ENCODE measurements at places on chromosomes 1 and 21.

- DNase-seq, result no peak
- H3K4me3 ChIP-seq, result peak overlapping the region; percentile 61
- no peaks in the 10 kb centered on the region for H3K27me3 ChIP-seq
- H3K4me1 ChIP-seq, result peaks cover 13% of the 10 kb centered on the region
These were observed 7.8 kb upstream of the GPR61 start for GRCh38 chr1:109531826-109532364.

GRCh38 chr1:13737398-13737797 is 37.4 kb downstream of the PRDM2 start:
- no peaks in the 10 kb centered on the region for H3K27me3 ChIP-seq
- H3K4me3 ChIP-seq, result no peak overlapping the region
- no peaks in the 10 kb centered on the region for H3K36me3 ChIP-seq
- no peak for DNase-seq
- no peak overlapping the region for H3K27ac ChIP-seq
- peaks cover 9% of the 10 kb centered on the region for H3K4me1 ChIP-seq

DNA sequence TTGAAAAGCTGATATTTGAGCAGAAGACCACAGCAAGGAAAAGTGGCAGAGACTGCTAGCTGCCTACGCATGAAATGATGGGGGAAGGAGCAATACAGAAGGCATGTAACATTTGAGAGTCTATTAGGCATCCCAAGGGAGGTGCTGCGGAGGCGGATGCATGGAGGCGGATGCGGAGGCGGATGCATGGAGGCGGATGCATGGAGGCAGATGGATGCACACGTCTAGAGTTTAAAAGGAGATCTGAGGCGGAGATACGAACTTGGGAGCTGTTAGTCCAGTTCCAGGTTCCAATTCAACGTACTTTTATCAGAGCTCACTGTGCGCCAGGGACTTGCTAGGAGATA is 744 bp upstream of the DDX20 start:
- no peaks in the 10 kb centered on the region for H3K36me3 ChIP-seq
- peak overlapping the region; percentile 93 for H3K27ac ChIP-seq
- peak overlapping the region; percentile 95 for H3K4me3 ChIP-seq
- no peaks in the 10 kb centered on the region for H3K27me3 ChIP-seq
- H3K4me1 ChIP-seq, result peaks cover 8% of the 10 kb centered on the region

- H3K4me1 ChIP-seq, result no peaks in the 10 kb centered on the region
- H3K27me3 ChIP-seq, result no peaks in the 10 kb centered on the region
- no peak for DNase-seq
- no peaks in the 10 kb centered on the region for H3K36me3 ChIP-seq
These were observed 48.9 kb downstream of the PRKCZ start for GRCh38 chr1:2098839-2099785.

- H3K4me3 ChIP-seq, result peak overlapping the region; percentile 75
- H3K36me3 ChIP-seq, result peaks cover 15% of the 10 kb centered on the region
- DNase-seq, result no peak
These were observed 1.5 kb downstream of the CCN1 start for GRCh38 chr1:85581802-85582686.

DNA sequence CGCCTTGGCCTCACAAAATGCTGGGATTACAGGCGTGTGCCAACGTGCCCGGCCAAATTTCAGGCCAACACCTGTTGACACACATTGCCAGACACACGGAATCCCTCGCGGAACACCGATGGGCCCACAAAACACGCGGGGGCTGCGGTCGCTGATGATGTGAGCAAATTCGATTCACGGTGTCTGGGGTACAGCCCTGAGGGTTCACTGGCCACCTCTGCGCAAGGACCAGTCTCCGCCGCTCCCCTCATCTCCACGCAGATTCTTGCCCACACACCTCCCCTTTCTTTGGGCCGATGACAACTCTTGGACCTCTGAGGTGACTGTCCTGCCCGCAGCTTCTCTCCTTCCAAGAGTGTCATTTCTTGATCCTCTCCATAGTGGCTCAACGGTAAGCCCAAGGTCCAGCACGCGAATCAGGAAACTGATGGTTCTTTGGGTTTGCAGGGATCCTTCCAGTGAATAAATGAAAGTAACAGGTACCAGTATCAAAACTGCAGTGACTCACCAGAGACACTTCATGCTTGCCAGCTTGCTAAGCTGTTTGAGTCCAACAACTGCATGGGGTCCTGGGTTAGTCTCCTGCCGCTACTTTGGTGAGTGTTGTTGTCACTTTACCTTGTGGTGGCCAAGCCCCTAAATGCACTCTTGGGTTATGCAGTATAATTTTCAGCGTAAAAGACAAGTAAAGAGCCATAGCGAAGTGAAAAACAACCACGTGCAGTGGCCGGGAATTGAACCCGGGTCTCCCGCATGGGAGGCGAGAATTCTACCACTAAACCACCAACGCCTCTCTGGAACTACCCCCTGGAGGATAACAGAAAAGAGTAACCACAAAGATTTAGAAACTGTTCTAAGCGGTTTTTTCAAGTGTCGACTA is 11.0 kb upstream of the RNU1-3 start:
- no peaks in the 10 kb centered on the region for H3K4me1 ChIP-seq
- H3K4me3 ChIP-seq, result no peak overlapping the region
- no peaks in the 10 kb centered on the region for H3K36me3 ChIP-seq
- no peak overlapping the region for H3K27ac ChIP-seq

DNA sequence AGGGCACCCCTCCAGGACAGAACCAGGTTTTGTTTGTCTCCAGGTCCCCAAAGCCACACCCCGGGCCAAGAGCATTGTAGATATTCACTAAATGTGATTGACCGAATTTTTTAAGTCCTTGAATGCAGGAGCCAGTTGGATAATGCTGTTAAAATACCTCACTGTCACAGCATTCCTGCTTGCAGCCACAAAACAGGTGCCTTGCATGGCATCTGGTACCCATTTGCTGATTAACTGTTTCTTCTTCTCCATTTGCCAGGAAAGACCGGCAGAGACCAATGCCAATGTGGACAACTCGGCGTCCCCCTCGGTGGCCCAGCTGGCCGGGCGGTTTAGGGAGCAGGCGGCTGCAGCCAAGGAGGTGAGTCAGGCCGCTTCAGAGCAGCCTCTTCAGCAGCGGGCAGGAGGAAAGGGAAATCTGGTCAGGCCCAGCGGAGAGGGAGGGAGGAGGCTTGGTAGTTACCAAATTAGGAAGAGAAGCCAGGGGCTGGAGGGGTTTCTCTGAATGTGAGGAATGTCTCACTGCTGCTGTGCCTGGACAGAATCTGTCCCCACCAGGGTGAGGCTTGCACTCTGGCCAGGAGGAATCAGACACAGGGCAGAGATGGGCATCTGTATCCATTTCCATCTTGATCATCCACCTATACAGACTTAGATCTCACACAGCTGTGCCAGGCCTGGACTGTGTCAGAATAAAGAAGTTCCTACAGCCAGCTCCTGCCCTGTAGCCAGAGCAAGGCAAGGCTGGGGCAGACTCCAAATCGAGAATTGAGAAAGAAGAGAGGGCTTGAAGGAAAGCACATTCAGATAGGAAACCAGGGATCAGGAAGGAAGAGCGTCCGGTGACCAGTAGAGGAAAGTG is 37.9 kb upstream of the MPZL1 start:
- peaks cover 10% of the 10 kb centered on the region for H3K4me1 ChIP-seq
- no peaks in the 10 kb centered on the region for H3K27me3 ChIP-seq
- no peak for DNase-seq
- peak overlapping the region; percentile 69 for H3K27ac ChIP-seq
- H3K36me3 ChIP-seq, result no peaks in the 10 kb centered on the region
- H3K4me3 ChIP-seq, result no peak overlapping the region

DNA sequence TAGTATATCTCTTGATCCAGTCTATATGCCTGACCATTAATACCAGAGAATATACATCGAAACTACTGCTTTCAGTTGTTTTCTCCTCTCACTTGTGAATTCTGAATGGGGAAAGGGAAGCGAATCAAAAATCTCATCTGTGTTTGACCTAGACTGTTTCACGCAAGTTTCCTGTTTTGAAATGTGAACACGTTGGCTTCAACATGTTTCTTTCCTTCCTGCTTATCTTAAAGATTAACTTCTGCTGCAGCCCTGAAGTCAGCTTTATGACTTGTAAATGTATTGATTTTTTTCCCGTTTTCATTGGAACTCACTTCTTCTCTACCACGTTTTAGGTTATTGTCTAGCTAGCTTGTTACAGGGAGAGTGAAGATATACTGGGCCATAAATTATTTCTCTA is 49.9 kb downstream of the SNX27 start:
- H3K36me3 ChIP-seq, result peaks cover 10% of the 10 kb centered on the region
- H3K27ac ChIP-seq, result no peak overlapping the region
- DNase-seq, result no peak

DNA sequence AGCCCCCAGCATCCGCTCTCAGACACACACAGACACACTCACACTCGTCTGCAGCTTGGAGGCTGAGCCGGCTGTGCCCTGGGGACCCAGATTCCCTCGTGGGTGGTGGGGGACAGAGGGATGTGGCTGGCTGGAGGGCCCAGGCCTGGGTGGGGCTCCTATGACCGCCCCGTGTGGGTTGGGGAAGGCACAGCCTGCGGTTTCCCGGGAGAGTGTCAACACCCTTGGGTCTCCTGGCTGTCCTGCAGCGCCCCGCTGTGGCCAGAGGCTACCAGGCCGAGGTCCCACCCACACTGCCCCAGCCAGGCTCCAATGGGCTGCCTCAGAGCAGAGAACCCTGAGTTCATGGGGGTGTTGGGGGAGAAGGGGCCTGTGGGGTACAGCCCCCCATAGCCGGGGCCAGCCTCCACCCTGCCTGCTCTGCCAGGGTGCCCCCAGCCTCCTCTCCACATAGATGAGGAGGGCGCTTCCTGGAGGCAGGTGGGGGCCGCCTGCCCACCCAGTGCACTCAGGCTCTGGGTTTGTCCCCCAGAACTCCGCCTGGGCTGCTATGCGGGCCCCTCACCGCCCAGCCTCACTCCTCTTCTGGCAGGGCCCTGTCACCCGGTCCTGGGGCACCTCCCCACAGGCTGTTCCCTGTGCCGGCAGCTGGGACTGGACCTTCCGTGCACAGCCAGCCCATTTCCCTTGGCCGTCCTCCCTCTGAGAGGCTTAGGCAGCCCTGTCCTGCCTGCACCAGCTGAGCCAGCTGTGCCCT is at the start of gene TTC34:
TSS of gene TTC34 (minus strand) at position 159 of the 757 bp plus-strand sequence. CDS start 866 bp downstream, outside the sequence.
- no peaks in the 10 kb centered on the region for H3K4me1 ChIP-seq
- H3K27me3 ChIP-seq, result no peaks in the 10 kb centered on the region
- no peak for DNase-seq
- H3K27ac ChIP-seq, result no peak within 1 kb of the TSS
- H3K36me3 ChIP-seq, result no peaks in the 10 kb centered on the region

DNA sequence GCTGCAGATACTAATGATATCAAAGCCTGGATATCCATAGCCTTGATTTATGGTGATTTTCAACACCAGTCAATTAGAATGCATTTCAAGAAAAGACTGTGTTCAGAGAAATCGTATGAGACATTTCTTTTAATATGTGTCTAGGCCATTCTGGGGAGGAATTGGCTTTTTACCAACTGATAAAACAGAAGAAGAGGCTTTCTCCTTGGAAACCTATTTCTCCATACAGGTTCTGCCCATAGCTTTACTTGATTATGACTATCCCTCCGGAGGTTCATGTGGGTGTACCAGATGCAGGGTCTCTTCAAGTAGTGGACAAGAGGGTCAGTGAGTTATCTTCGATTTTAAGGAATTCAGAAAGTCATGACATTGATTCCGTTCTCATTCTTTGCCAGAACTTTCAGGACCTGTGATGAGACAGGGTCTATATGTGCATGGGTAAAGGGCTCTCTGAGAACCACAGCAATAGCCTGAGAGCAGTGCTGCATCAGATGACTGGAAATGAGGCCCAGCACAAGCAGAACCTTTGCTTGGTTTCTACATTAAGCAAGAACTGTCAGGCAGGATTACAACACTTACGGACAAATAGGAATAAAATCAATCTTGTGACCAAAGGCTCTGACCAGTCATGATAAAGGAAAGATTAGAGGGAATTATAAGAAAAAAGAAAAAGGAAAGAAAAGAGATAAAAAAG is 263.7 kb upstream of the SGIP1 start:
- no peaks in the 10 kb centered on the region for H3K27me3 ChIP-seq
- peaks cover 18% of the 10 kb centered on the region for H3K4me1 ChIP-seq
- H3K4me3 ChIP-seq, result no peak overlapping the region

Measured in thoracic aorta (tissue), 2 donors.